ENCODE measurements at places on chromosomes 13 and 19.

GRCh38 chr13:110652231-110652730 is 36.9 kb downstream of the NAXD start:
- DNase-seq = no peak

DNA sequence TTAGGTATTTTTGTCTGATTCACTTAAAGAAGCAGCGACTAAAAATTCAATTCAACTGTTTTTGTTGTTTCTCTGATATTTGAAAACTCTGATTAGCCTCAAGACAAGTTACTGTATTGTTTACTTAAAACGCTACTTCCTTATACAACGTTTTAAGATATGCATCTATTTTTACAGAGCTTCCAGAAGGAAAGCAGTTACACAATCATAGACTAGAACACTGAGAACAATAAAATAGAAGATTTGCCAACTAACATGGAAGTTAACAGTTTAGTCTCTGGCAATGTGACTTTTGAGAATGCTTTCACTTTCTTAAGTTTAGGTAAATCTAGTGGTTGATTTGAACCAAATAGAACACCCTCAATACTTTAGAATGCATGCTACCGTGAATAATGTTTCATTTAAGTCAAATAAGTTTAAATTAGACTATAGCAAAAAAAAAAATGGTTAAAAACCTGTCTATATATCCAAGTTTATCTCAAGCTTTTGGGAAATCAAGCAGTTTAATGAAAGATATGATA is 614.8 kb downstream of the DACH1 start:
- no peak for DNase-seq

- DNase-seq = no peak
Measured at GRCh38 chr13:78404846-78405360, 198.4 kb downstream of the POU4F1 start.

GRCh38 chr13:92461831-92462230 is 764.8 kb upstream of the GPC6 start:
- DNase-seq = no peak

DNA sequence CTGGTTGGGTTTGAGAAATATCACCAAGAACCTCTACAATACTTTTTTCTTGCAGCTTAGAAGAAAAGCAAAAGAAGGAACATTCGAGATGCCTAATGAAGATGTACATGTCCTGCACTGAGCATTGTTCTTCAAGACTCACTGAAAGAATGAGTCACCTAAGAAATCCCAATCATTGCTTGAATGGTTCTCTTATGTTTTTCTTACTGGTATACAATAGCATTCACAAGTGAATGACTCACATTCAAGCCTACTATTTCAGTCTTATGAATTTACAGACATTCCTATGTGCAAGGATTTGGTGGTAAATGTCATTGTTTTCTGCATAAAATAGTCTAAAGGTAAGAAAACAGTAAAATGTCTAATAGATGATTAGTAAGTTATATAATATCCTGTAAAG is 594.6 kb downstream of the PCDH9 start:
- DNase-seq = no peak

DNA sequence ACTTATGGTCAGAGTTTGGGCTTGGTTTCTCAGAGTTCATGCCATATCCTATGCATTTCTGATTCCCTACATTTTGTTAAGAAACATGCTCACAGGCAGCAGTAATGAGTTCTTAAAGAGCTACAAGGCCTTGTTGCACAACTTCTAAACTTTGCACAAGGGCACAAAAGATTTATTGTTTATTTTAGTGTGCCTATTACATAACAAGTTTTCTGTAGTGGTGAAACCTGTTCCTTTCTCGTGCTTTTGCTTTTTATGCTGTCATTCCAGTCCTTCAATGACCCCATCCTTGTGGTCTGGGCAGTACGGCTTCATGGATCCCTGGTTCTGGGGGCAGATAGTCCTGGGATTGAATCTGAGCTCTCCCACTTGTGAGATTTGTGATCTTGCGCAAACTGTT is 17.8 kb downstream of the ZNF507 start:
- DNase-seq = no peak

DNA sequence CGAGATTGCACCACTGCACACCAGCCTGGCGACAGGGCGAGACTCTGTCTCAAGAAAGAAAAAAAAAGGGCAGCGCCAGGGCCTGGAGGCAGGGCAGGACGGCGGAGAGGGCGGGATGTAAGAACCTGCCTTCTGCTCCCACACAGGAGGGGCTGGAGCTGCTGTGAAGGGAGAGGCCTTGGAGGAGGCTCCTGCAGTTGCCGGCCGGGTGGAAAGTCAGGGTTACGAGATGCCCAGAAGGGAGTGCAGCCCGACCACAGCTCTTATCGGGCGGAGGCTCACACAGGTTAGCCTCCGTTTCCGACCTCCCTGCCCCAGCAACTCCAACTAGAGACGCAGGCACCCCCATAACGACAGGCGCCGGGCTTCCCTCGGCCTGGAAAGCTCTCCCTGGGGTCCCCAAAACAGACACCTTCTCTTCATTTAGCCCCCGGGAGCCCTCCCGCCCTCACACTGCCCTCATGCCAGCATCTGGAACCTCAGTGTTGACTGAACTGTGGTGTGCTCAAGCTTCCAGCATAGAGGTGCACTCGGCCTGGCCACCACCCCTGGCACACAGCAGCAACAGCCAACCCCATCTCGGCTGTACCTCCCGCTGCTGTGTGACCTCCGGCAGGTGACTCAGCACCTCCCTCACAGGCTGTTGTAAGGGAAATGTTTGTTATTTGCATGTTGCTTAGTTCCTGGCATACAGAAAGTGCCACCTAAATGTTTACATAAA is 1.4 kb downstream of the PLPP2 start:
- peak; percentile 35 for DNase-seq

- DNase-seq = no peak
Measured at GRCh38 chr13:28983641-28984040, 163.5 kb downstream of the MTUS2 start.

DNA sequence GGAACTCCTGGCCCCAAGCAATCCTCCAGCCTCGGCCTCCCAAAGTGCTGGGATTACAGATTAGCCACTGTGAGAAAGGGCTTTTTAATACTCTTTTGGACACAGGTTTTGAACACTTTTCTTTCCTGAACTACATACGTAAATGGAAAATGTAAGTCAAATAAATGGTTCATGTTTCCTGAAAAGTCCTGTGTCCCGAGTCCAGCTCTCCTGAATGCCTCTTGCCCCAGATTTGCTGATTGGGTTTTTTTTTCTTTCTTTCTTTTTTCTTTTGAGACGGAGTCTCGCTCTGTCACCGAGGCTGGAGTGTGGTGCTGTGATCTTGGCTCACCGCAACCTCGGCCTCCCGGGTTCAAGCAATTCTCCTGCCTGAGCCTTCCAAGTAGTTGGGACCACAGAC is 24.5 kb downstream of the PTPRS start:
- DNase-seq = no peak

DNA sequence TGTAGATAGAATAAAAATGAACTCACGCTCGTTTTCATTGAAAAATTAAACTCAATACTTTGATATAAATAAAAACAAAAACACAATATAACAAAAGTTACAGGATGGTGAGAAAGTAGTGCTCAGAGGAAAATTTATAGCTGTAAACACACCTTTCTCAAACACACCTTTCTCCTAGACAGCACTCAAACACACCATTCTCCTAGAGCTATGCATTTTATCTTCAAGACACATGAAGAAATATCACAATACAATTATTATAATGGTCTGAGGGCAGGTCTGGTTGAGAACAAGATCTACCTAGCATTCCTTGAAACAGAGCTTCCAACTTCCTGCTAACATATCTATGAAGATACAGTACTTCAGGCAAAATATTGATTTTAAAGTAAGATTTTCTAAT is 183.4 kb upstream of the NBEA start:
- DNase-seq = no peak

DNA sequence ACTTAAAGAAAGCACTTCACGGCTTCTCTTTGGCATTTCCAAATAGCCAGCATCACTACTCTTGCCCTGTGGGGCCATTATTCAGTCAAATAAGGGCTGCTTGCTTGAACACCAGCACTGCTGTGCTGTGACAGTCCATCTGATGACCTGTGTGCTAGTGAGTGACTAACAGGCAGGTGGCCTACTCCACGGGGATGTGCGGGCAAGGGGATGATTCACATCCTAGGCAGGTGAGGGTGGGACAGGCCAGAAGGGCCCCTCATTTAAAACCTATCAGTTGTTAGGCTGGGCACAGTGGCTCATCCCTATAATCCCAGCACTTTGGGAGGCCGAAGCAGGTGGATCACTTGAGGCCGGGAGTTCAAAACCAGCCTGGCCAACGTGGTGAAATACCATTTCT is 8.2 kb downstream of the CCNE1 start:
- DNase-seq = no peak

DNA sequence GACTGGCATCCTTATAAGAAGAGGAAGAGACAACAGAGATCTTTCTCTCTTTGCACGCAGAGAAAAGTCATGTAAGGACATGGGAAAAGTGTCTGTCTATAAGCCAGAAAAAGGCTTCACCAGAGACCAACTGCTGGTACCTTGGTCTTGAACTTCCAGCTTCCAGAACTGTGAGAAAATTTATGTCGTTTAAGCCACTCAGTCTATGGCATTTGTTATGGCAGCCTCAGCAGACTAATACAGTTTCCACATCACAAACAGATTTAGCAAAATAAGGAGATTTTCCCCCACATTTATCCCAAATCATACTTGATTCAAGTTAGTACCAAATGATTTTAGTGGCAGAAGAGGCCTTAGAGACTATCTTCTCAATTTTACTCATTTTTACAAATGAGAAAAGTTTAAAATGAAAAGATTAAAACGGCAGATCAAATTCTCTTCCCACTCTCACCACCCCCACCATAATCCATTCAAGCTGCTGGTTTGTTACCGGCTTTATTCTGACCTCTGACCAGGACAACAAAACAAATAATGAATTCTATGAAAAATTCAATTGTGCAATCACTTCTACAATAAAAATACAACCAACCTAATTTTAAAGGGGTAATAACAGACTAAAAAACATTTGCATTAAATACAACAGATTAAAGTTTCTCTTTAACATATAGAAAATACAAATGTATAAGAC is 316.3 kb downstream of the TBC1D4 start:
- no peak for DNase-seq

DNA sequence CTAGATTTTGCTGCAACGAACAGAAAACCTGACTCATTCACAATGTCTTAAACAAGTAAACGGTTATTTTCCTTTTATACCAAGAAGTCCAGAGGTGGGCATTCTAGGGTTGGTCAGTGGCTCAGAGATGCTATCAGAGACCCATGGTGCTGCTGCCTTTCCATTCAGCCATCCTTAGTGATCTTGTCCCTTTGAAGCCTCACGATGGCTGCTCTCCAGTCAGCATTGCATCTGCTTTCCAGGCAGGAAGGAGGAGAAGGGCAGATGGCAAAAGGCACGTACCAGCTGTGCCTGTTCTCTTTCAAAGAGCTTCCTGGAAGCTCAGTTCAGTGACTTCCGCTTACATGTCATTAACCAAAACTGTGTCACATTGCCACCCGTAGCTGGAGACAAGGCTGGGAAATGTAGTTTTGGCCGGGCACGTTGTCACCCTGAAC is 30.1 kb downstream of the WDFY2 start:
- DNase-seq = peak; percentile 70

GRCh38 chr19:55174425-55175116 is 5.5 kb downstream of the SYT5 start:
- DNase-seq = no peak

DNA sequence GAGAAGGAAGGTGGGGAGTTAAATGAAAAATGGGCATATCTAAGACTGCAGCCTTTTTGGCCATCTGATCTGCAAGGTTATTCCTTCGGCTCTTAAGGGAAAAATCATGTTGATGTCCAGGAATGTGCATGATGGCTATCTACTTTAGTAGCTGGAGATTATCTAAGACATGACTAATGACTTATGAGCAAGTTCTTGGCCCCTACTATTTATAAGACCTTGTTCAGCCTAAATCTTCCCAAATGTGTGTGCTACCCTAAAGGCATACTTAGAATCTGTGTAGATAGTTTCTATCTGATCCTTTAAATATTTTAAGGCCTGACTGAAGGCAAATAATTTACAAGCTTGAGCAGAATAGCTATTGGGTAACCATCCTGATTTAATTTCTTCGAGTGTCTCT is 41.8 kb upstream of the CD177 start:
- no peak for DNase-seq

GRCh38 chr13:104577071-104577815 is 1511.0 kb upstream of the SLC10A2 start:
- DNase-seq = no peak

- DNase-seq = no peak
Measured at GRCh38 chr13:27005556-27005955, 166.1 kb downstream of the USP12 start.

- no peak for DNase-seq
Measured at GRCh38 chr19:13014101-13014920, 19.0 kb downstream of the NFIX start.

DNA sequence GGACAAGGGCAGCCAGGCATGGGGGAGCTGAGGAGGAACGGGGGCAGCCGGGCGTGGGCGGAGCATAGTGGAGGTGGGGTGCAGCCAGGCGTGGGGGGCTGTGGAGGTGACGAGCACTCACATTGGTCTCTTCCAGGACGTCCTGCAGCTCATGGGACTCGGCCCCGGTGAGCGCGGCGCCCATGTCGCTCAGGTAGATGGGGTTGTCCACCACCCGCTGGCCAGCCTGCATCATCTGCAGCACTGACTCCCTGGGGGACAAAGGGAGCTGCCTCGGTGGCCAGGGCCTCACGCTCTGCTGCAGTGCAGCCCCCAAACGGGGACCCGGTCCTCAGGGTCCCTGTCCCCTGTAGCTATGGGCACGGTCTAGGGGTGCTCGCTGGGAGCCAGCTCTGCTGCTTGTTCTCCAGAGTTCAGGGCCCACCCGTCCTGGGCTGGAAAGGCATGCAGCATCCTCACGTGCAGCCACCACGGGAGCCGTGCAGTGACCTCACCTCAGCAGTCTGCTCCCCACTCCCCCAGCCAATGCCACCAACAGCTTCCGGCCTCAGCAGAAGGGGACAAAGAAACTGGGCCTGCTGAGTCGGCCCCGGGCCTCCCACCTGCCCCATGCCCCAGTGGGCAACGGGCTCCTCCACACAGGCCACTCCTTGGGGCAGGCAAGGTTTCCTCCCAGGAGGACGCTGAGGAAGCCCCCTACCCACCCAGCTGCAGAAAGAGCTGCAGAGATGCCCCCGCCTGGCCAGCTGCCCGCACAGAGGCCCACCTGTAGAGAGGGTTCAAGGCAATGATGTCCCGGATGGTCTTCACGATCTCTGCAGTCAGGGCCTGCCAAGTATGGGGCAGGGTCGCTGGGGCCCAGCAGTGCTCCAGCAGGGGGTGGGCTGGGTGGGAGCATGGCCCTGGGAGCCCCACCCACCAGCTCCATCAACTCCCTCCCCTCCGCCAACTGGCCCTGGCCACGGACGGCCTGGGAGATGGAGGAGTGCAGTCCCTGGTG is 12.1 kb downstream of the LONP1 start:
- no peak for DNase-seq

DNA sequence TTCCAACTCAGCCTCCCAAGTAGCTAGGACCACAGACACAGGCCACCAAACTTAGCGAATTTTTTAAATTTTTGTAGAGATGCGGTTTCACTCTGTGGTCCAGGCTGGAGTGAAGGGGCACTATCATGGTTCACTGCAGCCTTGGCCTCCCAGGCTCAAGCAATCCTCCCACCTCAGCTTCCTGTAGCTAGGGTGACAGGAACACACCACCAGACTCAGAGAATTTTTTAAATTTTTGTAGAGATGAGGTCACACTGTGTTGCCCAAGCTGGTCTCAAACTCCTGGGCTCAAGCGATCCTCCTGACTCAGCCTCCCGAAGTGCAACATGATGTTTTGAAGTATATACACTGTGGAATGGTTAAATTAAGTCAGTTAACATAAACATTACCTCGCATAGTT is 263.6 kb downstream of the OXGR1 start:
- DNase-seq = no peak

Measured in activated CD4-positive, alpha-beta T cell treated with anti-CD3 and anti-CD28 coated beads, Interleukin-2, amount 50 U/mL, for 48 hours (primary cell).